ENCODE measurements at places on chromosomes 4 and X. TPM values are rescaled to one million over a fixed set of nuclear protein-coding genes. Genes with fewer than 3 reads are reported as not detected.

DNA sequence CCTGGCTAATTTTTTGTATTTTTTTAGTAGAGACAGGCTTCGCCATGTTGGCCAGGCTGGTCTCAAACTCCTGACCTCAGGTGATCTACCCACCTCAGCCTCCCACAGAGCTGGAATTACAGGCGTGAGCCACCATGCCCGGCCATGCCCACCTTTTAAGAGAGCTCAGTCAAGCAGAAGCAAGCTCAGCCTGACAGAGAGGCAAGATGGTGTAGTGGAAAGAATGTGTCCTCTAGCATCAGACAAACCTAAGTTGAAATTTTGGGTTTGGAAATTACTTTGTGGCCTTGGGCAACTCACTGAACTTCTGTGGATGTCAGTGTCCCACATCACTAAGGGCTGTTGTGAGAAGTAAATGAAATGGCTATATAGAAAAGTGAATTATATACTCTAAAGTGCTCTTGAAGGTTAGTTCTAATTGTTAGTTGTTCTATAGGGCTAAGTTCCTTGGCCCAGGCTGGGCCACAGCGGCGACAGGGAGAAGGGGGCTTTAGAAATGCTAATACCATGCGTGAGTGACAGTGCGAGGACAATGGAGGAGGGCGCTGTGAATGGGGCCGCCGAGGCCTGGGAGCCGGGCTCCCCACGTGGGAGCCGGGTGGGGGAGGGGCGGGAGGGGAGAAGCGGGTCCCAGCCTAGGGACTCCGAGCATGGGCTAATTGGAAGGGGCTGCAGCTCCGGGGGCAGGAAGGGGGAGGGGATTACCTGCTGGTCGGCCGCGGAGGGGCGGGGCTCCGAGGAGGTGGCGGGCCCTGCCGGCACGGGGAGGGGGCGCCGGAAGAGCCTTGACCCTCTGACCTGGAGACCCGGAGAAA is 15.6 kb downstream of the PJA1 start:
- DNase-seq: no peak

- no peak for DNase-seq
These were observed 390.1 kb downstream of the ANKRD50 start for GRCh38 chr4:124322234-124323065.

Gene ERAS
- 0.24 TPM for polyA plus RNA-seq

Gene DCLK2
- 1.8 TPM for polyA plus RNA-seq

GRCh38 chr4:152938237-152938947 is 2.3 kb downstream of the FHDC1 start:
- DNase-seq: no peak

Gene BEND2
- polyA plus RNA-seq: 0.04 TPM

Gene GABRE
- polyA plus RNA-seq: 2.2 TPM

Gene DMRTC1B
- polyA plus RNA-seq: 0.35 TPM

Data from lung (tissue), 17 donors.